Renal cortical epithelial cell (primary cell): ENCODE measurements at places on chromosomes 5 and 9.
A peak's percentile ranks its signal among the peaks of the same experiment; 100 is the strongest.

DNA sequence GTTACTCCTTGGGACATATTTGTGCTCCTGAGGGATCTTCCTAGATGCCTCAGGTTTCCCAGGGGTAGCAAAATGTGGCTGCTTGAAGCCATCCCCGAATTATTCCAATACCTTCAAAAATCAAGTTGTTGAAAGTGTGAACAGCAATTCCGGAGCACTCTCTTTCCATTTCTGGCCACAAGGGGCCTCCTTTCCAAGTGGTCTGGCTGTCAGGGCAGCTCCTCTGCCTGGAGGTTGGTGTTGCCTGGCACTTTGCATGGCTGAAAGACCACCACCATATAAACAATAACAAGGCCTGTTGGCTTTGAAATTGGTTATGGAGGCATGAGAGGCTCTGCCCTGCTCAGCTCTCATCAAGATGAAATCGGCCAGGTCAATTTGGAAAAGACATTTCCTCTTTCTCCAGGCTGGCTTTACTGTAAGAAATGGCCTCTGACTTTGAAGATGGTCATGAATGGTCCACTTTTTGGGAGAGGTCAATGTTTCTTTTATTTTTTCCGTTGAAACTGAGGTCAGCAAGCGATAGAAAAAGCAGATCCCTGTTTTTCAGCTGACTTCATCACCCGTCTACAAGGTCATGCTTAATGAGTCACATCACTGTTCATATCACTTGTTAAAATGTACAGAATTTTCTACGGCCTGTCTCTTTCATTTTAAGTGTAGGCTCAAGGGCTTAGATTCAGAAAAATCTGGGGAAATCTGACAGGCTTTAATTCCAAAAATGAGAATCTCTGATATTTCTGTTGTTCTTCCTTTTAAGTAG is 481.1 kb upstream of the ZNF608 start:
- DNase-seq, result no peak

DNA sequence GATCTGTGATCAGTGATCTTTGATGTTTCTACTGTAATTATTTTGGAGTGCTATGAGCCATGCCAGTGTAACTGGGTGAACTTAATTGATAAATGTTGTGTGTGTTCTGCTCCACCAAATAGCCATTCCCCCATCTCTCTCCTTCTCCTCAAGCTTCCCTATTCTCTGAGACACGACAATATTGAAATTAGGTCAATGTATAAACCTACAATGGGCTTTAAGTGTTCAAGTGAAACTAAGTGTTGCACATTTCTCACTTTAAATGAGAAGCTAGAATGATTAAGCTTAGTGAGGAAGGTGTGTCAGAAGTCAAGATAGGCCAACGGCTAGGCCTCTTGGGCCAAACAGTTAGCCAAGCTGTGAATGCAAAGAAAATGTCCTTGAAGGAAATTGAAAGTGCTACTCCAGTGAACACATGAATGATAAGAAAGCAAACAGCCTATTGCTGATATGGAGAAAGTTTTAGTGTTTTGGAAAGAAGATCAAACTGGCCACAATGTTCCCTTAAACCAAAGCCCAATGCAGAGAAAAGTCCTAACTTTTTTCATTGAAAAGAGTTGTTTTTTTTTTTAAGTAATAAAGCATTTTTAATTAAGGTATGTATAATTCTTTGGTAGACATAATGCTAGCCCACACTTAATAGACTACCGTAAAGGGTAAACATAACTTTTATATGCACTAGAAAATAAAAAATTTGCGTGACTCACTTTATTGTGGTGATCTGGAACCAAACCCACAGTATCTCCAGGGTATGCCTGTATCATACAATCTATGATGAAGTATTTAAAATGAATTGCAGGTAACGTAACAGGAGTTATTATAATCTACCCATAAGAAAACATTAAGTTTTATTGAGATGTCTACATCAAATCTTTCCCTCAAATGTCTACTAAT is 42.5 kb upstream of the ALDH1A1 start:
- DNase-seq, result no peak

DNA sequence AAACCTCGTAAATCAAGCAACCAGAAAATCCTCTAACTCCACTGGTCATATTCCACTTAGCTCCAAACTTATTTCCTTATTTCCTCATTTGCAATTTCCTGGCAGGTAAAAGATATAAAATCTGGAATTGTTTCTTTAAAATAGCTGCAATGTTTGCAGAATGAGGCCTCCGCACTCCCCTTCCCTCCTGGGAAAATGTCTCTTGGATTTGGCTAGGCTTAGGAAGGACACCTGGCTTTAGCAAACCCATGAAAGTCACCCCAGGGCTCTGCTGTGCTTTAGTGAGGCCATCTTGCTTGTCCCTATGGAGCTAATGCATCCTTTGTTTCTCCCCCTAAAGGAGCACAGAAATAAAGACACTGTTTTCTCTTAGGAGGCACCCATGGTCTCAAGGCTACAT is 10.5 kb downstream of the ARSB start:
- no peak for DNase-seq

GRCh38 chr9:116383133-116383532 is 229.5 kb downstream of the PAPPA start:
- DNase-seq, result no peak

GRCh38 chr9:95458666-95459065 is 58.1 kb downstream of the PTCH1 start:
- DNase-seq, result no peak

DNA sequence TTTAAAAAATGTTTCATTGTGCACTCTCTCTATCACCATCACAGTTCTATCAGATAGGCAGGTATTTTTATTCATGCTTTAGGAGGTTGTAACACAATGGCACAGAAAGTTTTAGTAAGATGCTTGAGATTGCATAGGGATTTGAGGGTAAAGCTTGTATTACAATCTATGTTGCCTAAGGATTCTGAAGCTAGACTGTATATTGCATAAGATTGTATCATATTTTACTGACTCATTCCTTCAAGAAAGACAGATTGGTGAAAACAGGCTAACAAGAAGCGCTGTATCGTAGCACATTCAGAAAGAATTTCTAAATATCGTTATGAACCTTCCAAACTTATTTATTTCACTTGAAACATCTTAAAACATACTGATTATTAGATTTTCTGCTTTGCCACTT is 577.7 kb downstream of the EBF1 start:
- DNase-seq, result no peak

DNA sequence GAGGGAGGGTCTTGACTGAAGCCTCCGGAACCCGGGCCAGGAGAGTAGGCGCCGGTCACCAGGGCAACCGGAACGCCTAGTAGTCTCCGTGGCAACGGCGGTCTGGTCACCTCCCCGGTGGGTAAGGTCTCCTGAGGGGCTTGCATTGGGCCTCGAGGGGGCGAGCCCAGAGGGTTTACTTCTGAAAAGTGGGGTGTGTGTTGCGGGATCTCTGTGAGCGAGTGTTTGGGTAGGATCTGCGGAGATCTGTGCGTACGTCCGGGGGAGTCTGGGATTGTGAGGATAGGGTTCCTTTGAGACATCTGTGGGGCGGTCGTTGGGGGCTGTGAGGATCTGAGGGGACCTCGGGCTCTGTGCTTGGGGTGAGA is at the start of gene FAM221B:
TSS of gene FAM221B (minus strand) at position 17 of the 368 bp plus-strand sequence. CDS start 2,571 bp downstream, outside the sequence.
- DNase-seq, result no peak

DNA sequence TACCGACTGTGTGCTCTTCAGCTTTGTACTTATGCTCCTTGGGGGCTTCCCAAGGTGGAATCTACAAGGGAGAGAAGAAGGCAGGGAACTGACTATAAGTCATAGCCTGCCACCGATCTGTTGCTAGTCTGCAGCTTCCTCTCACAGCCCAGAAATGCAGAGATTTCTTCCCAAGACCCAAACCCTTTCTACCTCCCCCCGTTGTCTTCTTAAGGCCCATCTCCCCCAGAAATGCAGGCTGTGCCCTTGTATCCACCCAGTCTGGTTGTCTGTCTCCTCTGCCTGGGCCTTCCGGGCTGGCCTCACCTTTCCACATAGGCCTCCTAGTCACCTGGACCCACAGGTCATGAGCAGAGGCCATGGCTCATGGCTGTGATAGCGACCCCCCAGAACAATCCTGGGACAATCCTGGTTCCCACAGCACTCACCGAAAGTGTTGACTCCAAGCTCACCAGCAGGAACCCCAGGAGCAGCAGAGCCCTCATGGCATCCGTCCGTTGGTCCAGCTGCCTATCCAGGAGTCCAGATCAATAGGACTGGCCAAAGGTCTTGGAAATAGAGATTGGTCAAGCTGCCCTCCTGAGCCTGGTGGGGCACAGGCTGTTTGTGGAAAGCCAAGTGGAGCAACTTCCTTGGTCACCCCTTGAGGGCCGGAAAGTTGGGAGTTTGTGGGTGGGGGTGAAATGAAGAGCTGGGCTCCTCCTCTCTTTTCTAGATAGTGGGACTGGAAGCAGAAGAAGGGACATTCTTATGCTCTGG is at the start of gene F12:
TSS of gene F12 (minus strand) at position 522 of the 759 bp plus-strand sequence. CDS start at position 485, 37 bp downstream.
- DNase-seq, result no peak

- DNase-seq, result no peak
These were observed 175.4 kb downstream of the KIAA0825 start for GRCh38 chr5:94442991-94443390.

- DNase-seq, result peak; percentile 89
These were observed 12.8 kb downstream of the OR1J1 start for GRCh38 chr9:122464633-122465567.

- no peak for DNase-seq
These were observed 1865.4 kb downstream of the MAT2B start for GRCh38 chr5:165370794-165371193.

DNA sequence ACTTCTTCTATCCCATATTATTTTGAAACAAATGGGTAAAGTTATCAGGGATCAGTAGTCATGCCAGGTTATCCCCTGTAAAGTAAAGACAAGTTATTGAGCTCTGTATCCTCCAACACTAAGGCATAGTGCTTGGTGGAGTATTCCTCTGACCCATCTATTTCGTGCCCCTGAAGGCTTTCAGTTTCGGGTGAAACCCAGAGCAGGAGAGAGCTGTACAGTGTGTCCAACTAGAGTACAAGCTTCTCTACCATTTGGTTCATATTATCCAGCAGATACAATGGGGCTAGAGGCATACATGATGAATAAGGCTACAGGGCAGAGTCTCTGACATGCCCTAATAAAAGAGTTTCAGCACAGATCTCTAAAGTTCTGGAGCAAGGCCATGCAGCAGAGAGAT is 3.2 kb upstream of the SLC22A4 start:
- no peak for DNase-seq

- DNase-seq, result no peak
These were observed 356.5 kb upstream of the TUSC1 start for GRCh38 chr9:26034786-26035185.

DNA sequence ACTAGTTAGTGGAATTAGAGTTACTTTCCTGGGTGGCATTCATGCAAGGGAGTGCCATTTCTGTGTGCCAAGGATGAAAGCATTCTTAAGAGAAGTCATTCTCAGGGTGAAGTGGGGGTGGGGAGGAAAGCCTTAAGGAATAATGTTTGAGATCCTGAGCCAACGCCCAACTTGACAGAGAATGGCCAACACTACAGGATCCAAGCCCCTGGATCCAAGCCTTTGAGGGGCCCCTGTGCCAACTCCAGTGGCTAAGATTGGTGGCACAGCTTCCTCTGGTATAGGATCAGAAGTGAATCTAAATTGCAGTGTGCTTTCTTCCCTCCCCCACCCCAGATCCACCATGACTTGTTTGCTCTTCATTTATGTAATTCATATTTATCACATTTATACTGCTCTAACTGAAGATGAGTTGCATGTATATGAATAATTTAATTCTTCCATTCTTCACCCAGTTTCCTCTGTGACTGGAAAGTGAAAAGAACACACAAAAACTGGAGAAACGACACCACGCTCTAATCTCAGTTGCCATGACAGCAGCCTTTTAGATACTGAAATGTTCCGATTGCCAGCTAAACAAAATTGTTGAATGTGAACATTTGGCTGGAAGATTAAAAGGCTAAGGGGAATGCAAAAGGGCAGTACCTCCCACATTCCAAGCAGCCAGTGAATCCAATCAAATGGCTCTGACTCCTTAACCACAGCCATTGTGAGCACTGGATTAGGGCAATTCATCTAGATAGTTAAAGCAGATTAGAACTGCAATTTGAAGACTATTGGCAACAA is 4.5 kb downstream of the ZNF608 start:
- DNase-seq, result peak; percentile 99

- no peak for DNase-seq
These were observed 15.3 kb upstream of the KIF27 start for GRCh38 chr9:83936523-83936922.

DNA sequence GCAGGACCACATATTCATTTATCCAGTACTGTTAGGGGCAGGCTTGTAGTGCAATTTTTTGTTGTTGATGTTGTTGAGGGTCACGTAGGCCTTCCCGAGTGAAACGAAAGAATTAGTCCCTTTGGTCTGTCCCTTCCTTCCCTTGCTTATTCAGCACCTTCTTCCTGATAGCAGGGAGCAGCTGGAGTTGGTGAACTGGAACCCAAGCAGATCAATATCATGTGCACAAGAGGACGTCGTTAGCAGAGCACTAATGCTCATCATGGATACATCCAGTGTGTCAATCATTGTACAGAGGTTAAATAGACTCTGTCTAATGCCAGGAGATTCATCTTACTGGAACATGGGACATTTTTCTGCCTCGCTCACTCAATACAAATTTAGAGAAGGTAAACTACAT is 33.0 kb upstream of the MAP1B start:
- DNase-seq, result no peak

GRCh38 chr9:37961351-37961750 is 57.4 kb upstream of the SLC25A51 start:
- DNase-seq, result no peak

DNA sequence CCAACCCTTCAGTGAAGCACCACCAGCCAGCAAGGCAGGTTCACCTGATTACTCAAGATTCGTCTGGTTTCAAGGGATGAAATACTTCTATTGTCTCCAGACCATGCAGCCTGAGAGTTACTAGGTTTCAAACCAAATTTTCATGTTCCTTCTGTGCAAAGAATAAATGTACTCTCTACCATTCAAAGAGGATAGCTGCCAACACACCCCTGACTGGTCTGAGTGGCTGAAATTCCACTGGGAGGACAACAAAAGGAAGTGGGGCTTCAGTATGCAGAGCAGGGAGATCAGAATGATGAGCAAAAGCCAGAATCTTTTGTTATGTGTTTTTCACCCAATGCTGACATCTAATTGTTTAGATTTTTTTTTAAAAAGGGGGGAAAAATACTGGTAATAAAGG is 356.3 kb downstream of the BNC2 start:
- DNase-seq, result no peak

DNA sequence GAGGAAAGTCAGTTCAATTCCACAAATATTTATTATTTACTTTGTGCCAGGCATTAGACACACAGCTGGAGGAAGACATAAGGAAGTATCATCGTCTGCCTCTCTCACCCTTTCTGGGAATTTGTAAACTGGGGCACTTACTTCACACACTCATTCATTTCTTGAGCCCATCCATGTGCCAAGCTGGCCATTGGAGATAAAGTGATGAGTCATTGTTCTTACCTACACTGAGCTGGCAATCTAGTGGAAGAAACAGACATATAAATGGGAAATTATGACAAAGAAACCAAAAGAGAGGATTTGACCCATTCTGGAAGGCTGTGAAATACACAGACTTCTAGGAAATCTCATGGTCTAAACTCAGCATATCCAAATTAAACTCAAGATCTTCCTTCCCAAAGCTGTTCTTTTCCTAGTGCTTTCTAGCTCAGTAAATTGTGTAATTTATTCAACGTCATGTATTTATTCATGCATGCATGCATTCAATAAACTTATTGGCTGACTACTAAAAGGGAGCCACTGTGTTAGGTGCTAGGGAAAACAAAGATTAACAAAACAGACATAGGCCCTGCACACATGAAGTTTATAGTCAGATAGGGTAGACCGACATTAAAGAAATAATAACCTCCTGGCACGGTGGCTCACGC is 65.3 kb downstream of the SH3RF2 start:
- peak; percentile 76 for DNase-seq
